ENCODE measurements at places on chromosomes 3 and 15. TPM values are rescaled to one million over a fixed set of nuclear protein-coding genes. Genes with fewer than 3 reads are reported as not detected.

DNA sequence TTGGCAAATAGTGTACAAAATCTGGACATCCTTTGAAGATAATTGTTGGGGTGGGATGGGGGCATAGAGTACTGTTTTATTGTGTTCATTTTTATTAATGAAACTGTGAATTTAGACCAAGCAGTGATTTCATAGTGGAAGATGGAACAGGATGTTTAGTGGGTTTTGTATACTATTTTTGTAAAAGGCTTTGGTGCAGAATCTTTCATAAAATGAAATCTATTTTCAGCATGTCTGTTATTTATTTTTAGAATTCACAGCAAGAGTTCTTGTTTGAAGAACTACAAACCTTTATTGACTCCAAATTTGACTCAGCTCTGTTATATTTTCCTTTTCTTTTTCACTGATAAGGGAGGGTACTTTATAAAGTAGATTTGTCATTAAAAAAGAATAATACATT lies 145.4 kb downstream of the AKAP13 start:
- no peak for ATAC-seq

DNA sequence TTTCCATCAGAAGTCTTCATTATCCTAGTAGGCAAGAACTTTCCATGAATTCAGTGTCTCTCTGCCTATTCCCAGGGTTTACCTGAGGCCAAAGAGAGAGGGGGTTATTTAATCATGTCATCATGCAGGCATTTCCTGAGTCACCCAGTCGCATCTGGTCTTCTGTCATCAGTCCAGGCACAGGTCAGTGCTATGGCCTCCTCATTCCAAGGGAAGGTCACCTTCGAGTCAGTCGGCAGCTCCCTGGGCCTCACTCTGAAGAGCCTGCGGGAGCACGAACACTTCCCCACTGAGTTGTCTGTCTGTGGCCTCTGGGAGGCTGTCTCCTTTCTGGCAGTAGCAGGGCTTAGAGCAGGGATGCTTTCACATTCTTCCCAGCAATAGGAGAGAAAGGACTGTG lies 26.2 kb upstream of the LRTM1 start:
- ATAC-seq: peak; percentile 23

- ATAC-seq: no peak
These were observed 76.1 kb downstream of the FAM174B start for GRCh38 chr15:92579486-92579885.

- ATAC-seq: no peak
These were observed 91.8 kb downstream of the MRPL46 start for GRCh38 chr15:88375234-88375927.

GRCh38 chr3:145145461-145145860 lies 1015.5 kb downstream of the PLOD2 start:
- ATAC-seq: no peak

DNA sequence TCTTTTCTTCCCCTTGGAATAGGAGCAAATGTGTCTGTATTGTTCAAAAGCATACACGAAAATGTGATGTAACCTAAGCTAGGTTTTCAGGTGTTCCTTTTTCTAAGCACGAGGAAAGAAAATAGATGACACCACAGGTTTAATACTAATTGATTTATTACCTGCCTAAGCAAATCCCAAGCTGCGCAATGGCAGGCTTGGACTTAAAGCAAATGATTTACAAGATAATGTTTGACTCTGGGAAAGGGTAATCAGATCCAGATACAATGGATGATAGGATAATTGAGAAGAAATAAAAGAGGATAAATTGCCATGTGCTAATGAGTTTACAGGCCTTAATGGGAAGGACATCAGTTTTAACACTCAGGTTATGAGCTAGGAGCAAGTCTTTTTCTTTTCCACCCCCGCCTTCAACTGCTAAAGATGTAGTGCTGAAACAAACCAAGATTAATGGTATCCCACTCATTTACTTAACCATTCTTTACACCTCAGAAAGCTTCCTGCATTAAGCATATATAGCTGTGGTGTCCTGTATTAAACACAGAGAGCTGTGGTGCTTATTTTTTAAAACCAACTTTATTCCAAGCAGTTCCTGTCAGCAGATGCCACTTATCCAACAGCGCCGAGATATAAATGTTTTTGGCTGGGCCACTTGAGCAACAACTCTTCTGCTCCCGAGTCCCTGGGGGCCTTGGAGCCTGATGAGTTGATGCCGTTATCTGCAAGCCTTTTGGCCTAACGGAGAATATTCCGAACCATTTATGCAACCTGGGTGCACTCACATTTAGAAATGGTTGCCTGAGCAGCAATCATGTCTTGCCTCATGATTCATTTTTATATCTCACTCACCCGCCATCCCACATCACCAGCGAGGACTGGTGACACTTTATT lies 205.5 kb downstream of the MECOM start:
- no peak for ATAC-seq

The SPESP1 gene
- total RNA-seq: 2.8 TPM

The EDC3 gene
- total RNA-seq: 16.0 TPM

DNA sequence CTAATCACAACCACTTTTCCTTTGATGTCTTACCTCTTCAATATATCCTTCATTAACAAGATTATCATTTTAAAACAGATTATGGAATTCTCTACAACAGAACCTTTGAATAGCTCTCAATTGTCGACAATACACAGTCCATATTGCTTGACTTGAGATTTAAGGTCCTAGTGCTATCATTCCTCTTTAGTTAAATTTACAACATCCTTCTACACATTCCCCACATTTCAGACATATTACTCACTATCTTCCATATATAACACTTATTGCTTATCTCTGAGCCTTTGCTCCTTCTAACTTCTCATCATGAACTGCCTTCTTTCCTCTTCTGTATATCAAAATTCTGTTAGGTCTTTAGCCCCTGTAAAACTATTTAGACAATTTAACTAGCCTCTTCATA lies 247.0 kb downstream of the STXBP5L start:
- no peak for ATAC-seq

The PDZRN3 gene
- total RNA-seq: 305 TPM

The CCDC54 gene
- total RNA-seq: not detected

DNA sequence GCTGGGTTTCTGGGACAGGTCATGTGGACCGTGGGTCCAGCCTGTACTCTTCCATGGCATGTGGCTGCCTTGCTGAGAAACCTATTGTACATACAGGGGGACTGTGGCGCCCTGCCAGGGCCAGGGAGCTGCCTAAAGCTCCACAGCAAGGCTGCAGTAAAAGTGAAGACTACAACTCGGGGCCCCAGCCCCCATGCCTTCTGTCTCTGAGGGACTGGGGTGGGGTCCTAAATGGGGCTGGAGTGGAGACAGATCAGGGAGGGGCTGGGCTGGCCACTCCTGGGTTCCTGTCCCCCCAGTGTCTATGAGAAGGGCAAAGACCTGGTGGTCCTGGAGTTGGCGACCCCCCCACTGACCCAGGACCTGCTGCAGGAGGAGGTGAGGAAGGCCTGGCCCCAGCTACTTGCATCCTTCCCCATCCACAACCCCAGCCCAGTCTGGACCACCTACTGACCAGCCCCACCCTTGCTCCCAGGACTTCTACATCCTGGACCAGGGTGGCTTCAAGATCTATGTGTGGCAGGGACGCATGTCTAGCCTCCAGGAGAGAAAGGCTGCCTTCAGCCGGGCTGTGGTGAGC lies 7.3 kb downstream of the VILL start:
- no peak for ATAC-seq

The GRAMD1C gene
- total RNA-seq: not detected

GRCh38 chr3:64238971-64239667 lies 13.9 kb upstream of the PRICKLE2 start:
- peak; percentile 97 for ATAC-seq

GRCh38 chr15:63025460-63025859 lies 17.1 kb upstream of the TPM1 start:
- no peak for ATAC-seq

GRCh38 chr15:37359101-37359892 lies 258.9 kb upstream of the MEIS2 start:
- ATAC-seq: no peak

- ATAC-seq: no peak
These were observed 551.2 kb downstream of the MECOM start for GRCh38 chr3:169112153-169112892.

DNA sequence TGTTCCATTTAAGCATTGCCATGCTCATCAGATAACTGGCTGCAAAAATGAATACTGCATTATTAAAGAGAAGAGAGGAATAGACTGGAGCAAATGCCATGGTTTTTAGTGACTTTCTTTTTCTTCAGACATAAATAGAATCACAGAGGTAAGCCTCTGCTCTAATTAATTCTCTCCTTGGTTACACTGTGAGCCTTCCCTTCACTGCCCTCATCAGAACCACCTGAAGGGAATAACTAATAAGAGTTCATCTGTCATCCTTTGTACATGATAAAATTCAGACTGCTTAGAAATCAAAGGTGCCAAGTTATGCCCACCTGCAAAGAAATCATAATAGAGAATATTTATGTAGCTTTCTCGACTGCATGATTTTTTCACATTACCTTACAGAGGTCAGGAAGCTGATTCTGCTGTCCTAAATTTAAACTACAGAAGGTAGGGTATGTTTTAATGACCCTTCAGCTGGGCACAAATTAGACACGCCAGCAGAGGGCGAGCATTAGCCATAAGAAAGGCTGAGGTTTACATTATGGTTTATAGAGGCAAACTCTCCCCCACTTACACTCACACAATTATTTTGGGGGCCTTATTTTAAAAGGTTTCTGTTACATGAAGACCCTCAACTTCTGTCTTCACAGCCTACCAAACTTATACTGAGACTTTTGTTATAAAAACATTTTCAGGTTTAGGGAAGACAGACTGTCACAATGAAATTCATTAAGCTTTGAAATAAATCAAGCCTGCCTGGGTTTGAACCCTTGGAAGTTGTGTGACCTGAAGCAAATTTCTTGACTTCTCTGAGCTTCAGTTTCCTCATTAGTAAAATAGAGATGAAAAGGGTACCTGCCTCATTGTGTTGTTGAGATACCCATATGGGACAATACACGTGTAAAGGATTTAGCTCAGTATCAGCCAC lies 15.3 kb upstream of the UNC13C start:
- no peak for ATAC-seq

The IREB2 gene
- total RNA-seq: 33.5 TPM

The EIF4A2 gene
- 379 TPM for total RNA-seq

The STRIT1 gene
- total RNA-seq: not detected

DNA sequence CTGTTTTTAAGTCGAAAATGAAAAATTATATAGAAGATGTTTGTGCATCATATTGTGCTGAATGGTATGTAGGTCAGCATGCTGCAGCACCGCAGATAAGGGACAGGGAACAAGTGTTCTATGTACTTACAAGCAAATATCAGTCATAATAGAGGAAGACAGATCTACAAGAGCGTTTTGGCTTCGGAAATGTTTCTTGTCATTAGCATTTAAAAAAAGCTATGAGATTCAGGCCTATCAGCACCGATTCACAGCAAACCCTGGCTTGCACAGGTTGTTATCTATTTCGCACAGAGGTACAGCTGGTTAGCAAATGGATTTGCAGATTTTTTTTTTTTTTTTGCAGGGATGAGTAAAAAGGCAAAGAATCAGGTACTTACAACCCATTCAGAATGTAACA lies 204.2 kb upstream of the TBC1D5 start:
- no peak for ATAC-seq

DNA sequence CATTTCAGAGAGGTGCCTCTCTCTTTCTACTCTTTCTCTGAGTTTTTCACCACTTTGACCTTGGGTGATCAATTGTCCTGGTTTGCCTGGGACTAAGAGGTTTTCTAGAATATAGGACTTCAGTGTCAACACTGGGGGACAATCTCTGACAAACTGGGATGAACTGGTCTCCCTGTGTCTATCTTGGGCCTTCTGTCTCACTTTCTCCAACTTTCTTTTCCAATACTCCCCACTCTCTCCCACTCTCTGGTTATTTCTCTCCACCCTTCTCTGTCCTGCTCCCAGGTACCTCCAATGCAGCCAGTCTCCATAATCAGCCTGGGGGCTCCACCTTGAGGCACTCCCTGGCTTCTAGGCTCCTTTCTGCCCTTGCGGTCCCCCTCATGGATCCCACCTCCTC lies 4.7 kb upstream of the ITGA11 start:
- ATAC-seq: no peak

DNA sequence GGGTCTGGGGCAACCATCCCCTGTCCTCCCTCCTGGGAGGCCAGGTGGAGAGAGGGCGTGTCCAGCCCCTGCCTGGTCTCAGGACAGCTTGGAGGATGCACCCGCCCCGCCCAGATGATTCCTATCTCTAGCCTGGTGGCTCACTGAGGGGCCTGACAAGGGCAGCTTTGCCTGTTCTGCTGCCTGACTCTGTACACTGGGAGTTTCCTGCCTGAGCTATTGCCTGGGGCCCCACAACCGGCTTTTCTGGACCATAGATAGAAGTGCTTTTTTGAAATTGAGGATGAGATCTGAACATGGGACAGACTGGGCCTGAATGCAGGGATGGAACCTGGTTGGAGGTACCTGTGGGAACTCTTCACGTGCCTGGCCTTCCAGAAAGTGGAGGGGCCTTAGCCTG lies 751 bp upstream of the PLA2G4E start:
- ATAC-seq: no peak

The CFAP91 gene
- total RNA-seq: 7.8 TPM

The SLC2A2 gene
- total RNA-seq: not detected

GRCh38 chr3:46955801-46956259 lies 20.7 kb downstream of the CCDC12 start:
- ATAC-seq: no peak

The SPINK8 gene
- not detected for total RNA-seq

The MEIS2 gene
- 85.6 TPM for total RNA-seq

DNA sequence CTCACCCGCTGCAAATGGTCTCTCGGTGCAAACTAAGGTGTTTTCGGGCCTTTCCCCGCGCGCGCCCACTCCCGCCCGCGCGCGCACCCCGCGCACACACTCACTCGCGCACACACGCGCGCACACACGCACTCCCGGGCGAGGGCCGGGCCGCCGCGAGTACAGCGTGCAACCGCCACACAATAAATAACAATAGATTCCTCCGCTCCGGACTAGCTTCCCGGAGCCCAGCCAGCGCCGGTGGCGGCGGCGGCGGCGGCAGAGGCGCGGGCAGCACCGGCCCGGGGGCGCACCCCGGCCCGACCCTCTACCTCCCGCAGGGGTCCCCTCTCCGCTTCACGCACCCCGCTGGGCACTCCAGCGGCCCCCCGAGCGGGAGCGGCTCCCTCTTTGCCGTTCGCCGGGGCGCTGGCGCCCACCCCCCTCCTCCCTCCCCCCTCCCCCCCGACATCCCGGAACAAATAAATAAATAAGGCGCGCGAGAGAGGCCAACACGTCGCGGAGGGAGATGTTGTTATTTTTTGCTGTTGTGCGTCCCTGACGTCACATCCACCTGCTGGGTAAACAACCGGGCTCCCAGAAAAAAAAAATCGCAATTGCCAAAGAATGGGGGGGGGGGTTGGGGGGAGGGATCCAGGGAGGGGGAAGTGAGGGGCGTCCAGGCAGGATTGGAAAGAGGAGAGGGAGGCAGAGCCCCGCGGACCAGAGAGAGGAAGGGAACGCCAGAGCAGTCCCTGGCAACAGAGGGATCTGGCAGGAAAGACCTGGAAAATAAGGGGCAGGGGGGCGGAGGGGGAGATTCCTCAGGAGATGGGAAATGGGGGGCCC lies at the start of gene FOXP1:
Gene FOXP1, minus strand, starts transcription at position 163 of the 828 bp plus-strand sequence. CDS start 385,347 bp downstream, outside the sequence.
- ATAC-seq: peak; percentile 62

DNA sequence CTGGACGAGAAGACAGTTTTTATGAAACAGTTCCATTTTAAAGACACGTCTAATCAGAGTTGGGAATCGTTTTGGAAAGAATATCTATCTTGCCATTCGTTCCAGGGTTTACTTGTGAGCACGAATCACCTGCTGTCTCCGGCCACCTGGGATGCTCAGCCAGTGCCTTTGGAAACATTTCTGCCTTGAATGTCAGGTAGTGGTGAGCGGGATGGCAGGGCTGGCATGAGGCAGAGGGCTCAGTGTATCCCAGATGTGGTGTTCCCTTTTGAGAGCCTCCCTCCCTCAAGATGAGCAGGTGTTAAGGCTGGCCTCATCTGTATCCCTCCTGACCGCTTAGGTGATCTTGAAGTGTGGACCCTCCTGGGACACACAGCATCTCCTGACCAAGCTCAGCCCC lies 47.9 kb upstream of the PLXNA1 start:
- ATAC-seq: no peak

The MAGEL2 gene
- 0.13 TPM for total RNA-seq
